Stimulated activated CD4-positive, alpha-beta T cell treated with anti-CD3 and anti-CD28 coated beads, Interleukin-15, amount 100 ng/mL, for 1 hour (primary cell): ENCODE measurements at places on chromosomes 7 and 10.

DNA sequence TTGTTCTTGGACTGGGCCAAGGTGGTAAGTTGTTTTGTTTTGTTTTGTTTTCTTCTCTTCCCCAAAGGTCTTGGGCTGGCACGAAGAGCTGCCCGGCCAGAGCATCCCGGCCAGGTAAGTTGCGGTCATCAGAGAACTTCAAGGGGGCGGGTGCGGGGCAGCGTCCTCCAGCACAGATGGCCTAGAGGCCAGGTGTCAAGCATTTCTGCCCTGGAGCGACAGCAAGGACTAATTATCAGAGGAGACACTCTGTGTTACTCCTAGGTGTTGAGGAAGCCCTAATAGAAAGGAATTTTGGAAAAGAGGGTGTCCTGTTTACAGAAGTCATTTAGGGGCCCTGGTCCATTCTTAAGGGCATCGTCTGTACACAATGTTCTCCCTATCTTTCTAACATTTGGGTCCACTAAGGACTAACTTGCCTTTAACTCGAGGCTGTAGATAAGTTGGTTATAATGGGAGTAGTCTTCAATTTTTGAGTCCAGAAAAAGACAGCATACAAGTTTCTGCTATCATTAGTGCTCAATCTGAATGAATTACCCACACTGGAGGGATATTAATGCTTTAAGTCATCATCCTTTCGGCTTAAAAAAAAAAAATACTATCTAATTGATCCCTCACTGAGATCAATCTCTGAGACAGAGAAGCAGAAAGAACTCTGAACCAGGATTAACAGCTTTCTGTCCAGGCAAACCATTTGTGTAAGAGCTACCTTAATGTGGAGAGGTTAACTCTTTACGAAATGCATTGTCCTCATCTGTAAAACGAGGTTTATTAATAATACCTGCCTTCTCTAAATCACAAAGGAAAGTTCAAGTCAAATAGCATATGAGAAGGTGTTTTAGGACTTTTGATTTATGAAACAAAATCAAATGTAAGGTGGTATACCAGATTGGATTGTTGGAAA lies 1.5 kb downstream of the ITGB8 start:
- no peak for DNase-seq

GRCh38 chr7:24911213-24911603 lies 68.8 kb downstream of the OSBPL3 start:
- DNase-seq, result no peak

DNA sequence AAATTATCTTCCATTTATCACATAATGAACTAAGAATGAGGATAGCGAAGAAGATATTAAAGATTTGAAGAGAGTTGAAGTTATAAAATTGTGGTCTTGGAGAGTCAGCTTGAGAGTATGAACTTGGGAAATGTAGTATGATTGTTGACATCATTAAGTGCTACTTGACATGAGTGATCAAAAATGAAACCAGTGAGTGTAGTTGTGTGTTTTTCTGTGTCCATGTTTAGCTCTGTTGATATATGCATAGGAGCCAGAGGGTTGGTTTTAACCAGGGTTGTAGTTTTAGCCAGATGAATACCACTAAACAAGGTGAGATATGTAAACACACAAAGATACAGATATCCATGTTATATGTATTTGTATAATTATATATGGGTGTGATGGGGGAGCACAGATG lies 6.2 kb downstream of the TMEM106B start:
- no peak for DNase-seq

GRCh38 chr7:47587351-47587750 lies 5.4 kb upstream of the TNS3 start:
- no peak for DNase-seq

GRCh38 chr7:88132725-88133124 lies 87.1 kb downstream of the SRI start:
- DNase-seq, result no peak
